ENCODE measurements at places on chromosomes 2 and 18.

GRCh38 chr2:181363164-181363563, 94.0 kb upstream of the ITGA4 start:
- DNase-seq: no peak

DNA sequence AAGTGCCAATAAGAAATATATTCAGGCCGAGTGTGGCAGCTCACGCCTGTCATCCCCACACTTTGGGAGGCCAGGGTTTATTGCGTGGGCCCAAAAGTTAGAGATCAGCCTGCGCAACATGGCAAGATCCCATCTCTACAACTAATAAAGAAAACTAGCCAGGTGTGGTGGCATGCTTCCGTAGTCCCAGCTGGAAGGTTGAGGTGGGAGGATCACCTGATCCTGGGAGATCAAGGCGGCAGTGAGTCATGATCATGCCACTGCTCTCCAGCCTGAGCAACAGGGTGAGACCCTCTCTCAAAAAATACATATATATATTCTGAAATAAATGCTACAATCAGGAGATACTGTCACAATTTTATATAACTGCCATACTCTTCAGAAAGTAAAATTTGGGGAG, 1604.8 kb upstream of the NXPH2 start:
- no peak for DNase-seq

GRCh38 chr2:177076636-177077179, 135.9 kb upstream of the HNRNPA3 start:
- no peak for DNase-seq

DNA sequence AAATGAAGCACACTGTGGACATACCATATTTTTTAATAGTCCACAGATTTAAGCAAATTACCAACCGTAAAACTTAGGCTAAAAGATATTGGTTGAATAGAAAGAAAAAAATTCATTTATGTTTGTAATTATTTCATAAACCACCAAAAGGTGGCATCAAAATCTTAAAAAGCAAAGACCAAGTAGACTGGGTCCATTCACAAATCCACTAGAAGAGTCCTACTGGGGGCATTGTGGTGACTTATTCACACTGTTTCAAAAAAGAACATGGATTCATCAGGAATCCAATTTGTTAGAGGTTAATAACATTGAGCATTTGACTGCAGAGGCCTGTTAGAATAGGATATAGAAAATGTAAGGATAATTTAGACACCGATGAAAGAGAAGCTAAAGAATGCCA, 194.9 kb upstream of the KYNU start:
- DNase-seq: no peak

- DNase-seq: no peak
These were observed 17.4 kb downstream of the SCN2A start for GRCh38 chr2:165256618-165257017.

Data from ovary (tissue), 10 donors.